Activated CD8-positive, alpha-beta memory T cell treated with anti-CD3 and anti-CD28 coated beads for 4 hours (primary cell): ENCODE measurements at places on chromosomes 1 and 21.
A peak's percentile ranks its signal among the peaks of the same experiment; 100 is the strongest.

DNA sequence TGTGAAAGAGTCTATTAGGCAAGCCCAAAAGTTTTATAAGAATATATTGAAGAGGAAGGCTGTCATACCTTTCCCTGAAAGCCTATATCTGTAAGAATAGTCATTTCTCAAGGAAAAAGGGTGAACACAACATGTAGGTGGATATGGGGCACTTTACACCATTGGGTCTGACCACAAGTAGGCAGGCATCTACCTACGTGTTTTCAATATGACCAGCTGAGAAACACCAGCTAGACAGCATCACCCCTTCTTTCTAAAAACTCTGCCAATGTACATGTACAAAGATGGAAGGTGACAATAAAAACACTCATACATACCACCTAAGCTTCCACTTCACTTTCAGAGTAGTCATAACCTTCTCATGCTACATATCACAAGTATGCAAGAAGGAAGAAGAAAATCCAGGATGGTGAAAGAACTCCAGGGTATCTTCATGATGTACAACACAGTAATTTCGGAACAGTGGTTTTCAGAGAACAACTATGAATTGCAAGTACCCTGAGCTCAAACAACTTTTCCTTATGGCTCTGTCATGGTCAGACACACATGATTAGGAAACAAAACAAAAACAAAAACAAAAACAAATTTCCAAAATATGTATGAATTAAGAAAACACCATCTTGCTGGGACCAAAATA is 98.5 kb upstream of the ADGRL2 start:
- DNase-seq: no peak

DNA sequence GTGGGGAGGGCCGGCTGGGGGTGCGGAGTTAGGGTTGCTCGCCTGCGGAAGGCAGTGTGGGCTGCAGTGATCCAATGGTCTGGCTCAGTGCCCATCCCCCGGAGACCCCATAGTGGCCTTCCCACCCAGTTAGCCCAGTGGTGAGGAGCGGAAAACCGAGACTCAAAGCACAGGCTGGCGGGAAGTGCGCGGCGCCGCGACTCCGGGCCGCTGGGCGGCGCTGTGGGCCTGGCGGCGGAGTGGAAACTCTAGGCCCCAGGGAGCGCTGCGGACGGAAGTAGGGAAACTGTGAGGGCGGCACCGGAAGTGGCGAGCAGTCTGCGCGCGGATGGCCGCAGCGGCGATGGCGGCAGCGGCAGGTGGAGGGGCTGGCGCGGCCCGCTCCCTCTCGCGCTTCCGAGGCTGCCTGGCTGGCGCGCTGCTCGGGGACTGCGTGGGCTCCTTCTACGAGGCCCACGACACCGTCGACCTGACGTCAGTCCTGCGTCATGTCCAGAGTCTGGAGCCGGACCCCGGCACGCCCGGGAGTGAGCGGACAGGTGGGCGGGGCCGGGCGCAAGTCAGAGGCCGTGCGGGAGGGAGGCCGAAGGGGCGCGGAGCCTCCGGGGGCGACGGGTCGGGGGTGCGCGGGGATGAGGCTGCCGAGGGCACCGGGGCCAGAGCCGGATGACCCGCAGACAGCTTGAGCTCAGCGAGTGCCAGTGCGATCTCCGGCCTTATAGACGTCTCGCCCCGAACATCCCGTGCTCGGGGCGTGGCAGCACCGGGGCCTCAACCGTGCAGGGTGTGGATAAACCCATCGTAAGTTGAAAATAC is at the start of gene ADPRS:
Gene ADPRS (plus strand): TSS at position 316 of the 816 bp plus-strand sequence. CDS start 13 bp downstream, at position 329.
- DNase-seq: peak; percentile 78

DNA sequence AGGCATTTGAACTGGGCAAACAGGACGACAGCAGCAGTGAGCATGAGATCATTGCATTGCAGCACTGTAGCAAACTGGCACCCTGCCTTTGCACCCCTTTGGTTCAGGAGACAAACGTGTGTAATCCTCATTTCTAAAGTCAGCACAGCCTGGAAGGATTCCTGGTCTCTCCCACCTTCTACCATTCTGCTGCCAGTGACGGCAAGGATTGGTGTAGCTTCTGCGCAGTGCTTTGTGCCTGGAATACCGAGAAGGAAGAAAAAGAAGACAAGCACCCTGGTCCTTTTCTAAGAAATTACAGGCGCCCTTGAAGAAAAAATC is 805.3 kb downstream of the USP25 start:
- DNase-seq: no peak

GRCh38 chr1:172472495-172472894 is 28.6 kb upstream of the PIGC start:
- no peak for DNase-seq

- no peak for DNase-seq
Observed at GRCh38 chr1:117209094-117209493, 1.6 kb downstream of the VTCN1 start.

GRCh38 chr21:28174701-28175100 is 818.0 kb downstream of the LTN1 start:
- no peak for DNase-seq

DNA sequence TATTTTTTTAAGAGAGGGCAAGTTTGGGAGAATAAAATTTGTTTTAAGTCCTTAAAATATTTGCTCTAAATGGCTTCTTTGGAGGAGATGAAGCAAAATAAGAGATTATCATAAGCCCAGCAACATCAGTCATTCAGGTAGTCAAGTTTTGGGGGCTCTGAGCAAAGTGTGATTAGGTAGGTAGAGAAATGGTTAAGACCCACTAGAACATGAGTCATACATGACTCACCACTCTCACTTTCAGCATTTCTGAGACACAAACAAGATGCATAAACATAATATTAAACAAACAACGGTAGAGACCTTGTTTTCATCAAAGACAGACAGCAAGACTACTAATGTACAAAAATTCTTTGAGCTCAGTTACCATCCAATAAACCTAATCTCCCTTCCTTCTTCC is 272.2 kb downstream of the LMO4 start:
- DNase-seq: no peak

- DNase-seq: no peak
Observed at GRCh38 chr1:109131800-109132199, 17.9 kb downstream of the ELAPOR1 start.
